ENCODE measurements at places on chromosomes 11 and 22.

- DNase-seq, result no peak
These were observed 33.0 kb downstream of the GNB1L start for GRCh38 chr22:19821523-19822300.

- no peak for DNase-seq
These were observed 13.4 kb upstream of the TPCN2 start for GRCh38 chr11:69035150-69035945.

GRCh38 chr11:122802876-122803275 is 35.4 kb upstream of the CRTAM start:
- no peak for DNase-seq

DNA sequence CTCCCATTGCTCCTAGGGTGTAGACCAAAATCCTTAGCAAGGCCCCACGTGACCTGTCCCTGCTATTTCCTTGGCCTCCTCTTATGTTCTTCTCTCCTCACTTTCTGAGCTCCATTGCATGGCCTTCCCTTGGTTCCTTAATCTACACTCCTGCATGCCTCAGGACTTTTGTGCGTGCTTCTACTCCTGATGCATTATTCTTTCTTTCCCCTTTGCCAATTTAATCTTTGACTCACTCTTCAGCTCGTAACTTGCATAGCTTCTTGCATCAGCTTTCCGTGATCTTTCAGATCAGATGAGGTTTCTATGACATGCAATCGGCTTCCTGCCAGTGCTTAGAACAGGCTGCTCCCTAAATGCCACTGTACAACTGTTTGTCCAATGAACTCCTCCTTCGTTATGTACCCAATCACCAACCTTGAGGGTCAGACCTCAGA is 261.6 kb upstream of the CADM1 start:
- DNase-seq, result no peak

- DNase-seq, result peak; percentile 80
These were observed 4.1 kb upstream of the TBX1 start for GRCh38 chr22:19756288-19757128.

DNA sequence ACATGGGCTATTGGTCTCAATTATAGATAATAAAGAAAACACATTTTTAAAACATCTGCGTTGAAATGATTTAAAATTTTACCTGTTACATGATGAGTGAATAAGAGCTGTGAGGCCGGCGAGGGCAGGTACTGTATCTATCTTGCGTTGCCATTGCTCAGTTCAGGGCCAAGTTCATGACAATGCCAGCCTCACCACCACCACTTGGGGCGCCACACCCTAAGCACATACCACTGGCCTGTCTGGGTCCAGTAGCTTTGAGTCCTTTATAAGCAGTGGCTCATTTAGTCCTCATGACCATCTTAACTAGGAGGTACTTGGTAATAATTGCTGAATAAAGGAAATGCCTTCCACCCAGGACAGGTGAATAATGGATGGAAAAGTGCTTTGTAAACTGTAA is 14.5 kb upstream of the MB start:
- peak; percentile 44 for DNase-seq

GRCh38 chr11:97460091-97460490 is 1070.3 kb downstream of the JRKL start:
- DNase-seq, result no peak

- DNase-seq, result no peak
These were observed 41.4 kb downstream of the DNHD1 start for GRCh38 chr11:6538456-6538855.

GRCh38 chr11:112925516-112926310 is 35.5 kb upstream of the NCAM1 start:
- DNase-seq, result no peak

DNA sequence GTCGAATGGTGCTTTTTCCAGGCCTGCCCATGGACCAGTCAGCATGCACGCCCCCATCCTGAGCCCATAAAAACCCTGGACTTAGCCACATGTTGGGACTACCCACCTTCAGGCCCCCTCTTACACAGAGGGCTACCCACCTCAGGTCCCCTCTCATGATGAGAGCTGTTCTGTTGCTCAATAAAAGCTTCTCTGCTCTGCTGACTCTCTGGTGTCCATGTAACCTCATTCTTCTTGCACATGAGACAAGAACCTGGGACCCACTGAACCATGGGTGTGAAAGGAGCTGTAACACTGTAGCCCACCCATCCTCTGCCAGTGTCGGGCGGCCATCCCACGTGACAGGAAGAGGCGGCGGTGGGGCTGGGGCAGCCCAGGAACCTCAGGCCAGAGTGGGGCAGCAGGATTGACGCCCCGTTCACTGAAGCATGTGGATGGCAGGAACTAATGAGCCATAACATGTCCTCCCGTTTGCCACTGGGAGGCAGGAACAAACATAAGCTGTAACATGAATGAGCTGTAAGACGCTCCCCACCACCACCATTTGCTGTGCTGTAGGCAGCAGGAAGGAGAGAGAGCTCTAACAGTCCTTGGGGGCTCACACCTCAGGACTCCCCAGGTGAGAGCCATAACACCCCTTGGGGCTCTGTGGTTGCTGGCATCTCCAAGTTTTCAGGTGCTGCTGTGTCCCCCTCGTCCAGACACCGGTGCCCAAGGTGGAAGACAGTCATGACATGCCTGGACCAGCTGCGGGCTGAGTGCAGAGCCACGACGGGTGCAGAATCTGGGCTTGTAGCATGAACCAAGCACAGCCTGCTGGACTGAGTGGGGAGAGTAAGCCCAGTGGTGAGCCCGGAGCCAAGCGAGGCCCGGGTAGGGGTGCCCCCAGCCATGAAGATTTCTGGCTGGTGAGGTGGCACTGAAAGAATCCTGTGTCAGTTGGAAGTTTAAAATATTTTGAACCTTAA is 69.4 kb downstream of the MCHR1 start:
- no peak for DNase-seq

GRCh38 chr11:68043349-68044144 is 4.7 kb downstream of the TCIRG1 start:
- no peak for DNase-seq

DNA sequence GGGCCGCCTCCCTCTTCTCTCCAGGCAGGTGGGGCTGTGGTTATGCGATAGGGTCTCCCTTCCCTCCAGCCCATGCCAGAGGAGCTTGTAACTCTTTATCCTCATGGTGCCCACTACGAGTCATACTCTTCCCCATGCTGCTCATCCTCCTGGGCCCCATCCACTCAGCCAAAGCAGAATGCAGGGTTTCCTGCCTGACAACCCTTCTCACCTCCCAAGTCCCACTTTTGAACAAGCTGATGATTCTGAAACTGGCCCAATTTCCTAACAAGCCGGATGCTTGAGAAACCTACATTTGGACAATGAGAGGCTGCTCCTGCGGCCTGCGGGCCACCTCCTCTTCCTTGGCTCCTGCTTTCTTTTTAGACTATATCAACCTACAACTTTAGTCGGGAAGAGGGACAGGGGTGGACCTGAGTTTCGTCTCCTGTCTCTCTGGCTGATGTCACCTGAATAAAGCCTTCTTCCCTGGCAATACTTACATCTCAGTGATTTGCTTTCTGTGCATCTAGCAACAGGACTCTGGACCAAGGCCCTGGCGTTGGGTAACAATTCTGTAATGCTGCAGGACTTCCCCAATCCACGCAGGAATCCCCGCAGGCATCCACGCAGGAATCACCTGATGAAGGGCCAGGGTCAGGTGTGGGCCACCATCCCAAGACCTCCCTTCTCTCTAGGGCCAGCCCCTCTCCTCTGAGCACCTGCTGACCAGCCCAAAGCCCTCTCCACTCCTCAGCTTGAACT is 1.5 kb upstream of the NDUFS8 start:
- no peak for DNase-seq

GRCh38 chr11:27209562-27210005 is 153.4 kb downstream of the CCDC34 start:
- DNase-seq, result no peak

DNA sequence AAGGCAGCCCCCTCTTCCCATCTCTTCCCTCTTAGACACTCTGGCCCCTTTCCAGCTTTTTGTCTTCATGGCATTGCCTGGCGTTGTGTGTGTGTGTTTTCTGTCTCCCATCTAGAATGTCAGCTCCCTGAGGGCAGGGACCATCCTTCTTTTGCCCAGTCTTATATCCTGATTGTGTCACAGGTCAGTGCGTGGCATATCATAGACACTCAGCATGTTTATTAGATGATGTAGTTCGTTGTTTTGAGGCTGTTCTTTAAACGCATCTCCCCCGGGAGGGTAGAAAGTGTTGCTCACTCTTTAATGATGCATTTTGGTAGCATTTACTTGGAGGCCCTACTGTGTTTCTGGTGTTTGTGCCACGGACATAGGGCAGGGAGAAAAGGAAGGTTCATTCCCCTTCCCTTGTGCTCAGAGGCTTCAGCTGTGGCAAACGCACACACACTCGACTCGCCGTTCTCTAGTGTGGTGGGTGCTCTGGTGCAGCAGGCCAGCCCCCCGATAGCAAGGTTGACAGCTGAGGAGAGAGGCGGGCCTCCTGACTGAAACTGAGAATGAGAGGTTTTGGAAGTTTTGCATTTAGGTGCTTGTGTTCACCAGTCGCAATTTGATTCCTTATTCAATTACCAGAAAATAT is 60.2 kb downstream of the TNRC6B start:
- peak; percentile 38 for DNase-seq

- no peak for DNase-seq
These were observed 13.4 kb downstream of the SHANK2 start for GRCh38 chr11:71238941-71239340.
